ENCODE measurements at places on chromosomes 5 and 9.
A peak's percentile ranks its signal among the peaks of the same experiment; 100 is the strongest.

- no peak for DNase-seq
These were observed at the start of gene SUSD3 for GRCh38 chr9:93058355-93059010. SUSD3 (plus strand) TSS chr9:93058701; CDS start chr9:93058743, 42 bp downstream.

DNA sequence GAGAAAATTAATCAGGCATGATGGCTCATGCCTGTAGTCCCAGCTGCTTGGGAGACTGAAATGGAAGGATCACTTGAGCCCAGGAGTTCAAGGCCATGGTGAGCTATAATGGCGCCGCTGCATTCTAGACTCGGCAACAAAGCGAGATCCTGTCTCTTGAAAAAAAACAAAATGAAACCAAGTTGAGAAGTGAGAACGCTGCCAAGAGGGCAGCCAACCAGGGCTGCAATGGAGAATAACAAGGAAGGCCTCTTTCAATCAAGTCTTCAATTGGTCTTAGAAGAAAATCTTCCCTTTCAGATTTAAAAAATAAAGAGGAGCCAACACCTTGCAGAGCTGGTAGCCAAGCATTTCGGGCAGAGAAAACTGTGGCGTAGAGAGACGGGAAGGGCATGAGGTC is 14.7 kb downstream of the KIAA1958 start:
- no peak for DNase-seq

DNA sequence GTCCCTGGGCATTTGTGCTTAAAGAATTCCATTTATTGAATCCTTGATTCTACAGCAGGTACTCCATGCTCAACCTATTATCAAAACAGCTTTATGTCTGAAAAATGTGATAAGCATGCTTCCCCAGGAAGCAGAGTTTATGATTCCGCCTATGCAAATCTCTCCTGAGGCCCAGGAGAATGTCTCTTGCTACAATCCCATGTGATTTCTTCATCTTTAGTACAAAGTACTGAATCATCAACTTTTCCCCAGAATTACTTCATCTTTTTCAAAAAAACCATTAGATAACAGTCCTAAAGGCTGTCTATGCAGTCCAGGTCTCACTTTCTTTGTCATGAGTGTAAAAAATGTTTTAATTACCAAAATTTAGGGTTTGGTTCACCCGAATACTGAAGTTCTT is 130.2 kb upstream of the ADAMTSL1 start:
- DNase-seq, result peak; percentile 36

GRCh38 chr5:168528521-168529373 is at the start of gene FBLL1:
FBLL1 (plus strand) TSS chr5:168529305; CDS start chr5:168529505, 200 bp downstream.
- DNase-seq, result peak; percentile 44

DNA sequence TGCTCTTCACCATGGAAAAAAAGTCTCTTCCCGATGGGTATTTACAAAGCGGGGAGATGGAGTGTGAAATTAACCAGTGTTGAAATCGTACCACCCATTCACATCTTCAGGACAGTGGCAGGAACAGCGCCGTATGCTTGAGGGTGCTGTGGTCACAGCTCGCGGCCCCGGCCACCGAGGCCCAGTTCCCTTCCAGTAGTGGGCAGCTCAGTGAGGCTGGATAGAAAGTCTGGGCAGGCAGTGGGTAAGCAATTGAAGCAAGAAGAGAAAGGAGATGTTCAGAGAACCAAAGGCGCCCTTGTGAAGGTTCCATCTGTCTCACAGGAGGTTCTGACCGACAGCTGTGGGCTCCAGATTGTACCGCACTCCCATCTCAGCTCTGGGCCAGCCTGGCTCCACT is 59.1 kb downstream of the SECISBP2 start:
- DNase-seq, result no peak

- no peak for DNase-seq
These were observed 12.6 kb upstream of the TCF7 start for GRCh38 chr5:134101686-134102439.

GRCh38 chr5:145872486-145872885 is 328 bp downstream of the GRXCR2 start:
- DNase-seq, result no peak

GRCh38 chr5:132447196-132447595 is 43.4 kb downstream of the IRF1 start:
- DNase-seq, result no peak

GRCh38 chr5:175003531-175003930 is 279.1 kb downstream of the MSX2 start:
- DNase-seq, result no peak

DNA sequence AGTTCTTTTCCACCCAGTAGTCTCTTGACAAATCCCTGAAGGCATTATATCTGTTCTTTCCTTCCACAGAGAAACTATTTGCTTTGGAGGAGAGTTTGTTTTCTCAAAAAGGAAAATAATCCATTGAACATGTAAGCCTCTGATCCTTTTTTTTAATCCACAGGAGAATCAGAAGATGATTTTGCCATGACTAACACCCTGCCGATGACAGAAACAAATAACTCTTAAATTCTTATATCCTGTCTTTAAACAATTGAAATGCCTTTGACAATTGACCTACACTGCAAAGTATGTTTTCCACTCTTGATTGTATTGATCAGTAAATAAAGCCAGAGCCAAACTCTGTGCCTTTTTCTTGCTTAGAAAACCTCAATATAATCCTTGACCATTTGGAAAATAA is 666.4 kb upstream of the CTNND2 start:
- DNase-seq, result no peak

DNA sequence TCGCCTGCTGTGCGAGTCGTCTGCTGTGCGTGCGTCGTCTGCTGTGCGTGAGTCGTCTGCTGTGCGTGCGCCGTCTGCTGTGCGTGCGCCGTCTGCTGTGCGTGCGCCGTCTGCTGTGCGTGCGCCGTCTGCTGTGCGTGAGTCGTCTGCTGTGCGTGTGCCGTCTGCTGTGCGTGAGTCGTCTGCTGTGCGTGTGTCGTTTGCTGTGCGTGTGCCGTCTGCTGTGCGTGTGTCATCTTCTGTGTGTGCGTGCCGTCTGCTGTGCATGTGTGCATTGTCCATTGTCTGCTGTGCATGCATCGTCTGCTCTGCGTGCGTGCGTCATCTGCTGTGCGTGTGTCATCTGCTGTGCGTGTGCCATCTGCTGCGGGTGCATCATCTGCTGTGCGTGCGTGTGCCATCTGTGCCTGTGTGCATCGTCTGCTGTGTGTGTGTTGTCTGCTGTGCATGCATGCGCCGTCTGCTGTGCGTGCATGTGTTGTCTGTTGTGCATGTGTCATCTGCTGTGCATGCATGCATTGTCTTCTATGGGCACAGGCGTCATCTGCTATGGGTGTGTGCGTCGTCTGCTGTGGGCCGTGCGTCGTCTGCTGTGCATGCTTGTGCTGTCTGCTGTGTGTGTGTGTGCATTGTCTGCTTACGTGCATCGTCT is 68.6 kb upstream of the IRX4 start:
- no peak for DNase-seq

DNA sequence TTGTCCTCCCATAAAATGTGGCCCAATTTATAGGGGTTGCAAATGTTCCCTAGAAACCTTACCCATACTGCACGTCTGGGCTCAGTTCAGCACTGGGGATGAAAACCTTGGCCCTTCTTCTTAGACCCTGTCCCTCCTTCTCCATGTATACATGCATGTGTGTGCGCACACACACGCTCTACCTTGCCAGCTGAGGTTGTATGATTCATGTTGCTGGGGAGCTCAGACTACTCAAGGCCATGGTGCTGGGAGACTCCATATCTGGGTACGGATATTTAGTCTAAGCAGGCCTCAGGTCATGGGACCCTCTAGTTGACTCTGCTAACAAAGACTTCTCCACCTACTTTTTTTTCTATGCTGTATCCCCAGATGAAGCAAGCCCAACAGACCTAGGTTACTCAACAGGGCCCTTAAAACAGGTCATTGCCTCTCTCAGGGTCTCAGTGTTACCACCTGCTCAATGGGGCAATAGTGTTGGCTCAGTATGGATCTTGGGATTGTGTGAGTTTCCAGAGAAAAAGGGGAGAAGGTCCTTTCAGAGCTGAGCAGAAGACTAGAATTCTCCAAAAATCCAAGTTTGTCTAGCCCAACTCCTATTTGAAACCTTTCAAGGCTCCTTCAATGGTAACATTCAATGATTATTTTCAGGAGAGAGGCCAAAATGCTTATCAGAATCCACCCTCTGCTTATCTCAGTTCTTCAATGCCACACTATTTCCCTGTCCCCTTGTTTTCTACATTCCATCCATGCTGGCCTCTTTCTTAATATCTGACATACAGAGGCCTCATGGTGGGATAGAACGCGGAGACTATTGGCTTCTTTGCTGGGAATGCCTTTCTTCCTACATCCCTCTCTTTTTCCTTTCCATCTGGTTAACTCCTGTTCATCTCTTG is 123.6 kb upstream of the PITX1 start:
- no peak for DNase-seq

- no peak for DNase-seq
These were observed 106.3 kb upstream of the GPBP1 start for GRCh38 chr5:57067597-57067924.

GRCh38 chr5:109693535-109694400 is 4.0 kb downstream of the MAN2A1 start:
- DNase-seq, result peak; percentile 54

DNA sequence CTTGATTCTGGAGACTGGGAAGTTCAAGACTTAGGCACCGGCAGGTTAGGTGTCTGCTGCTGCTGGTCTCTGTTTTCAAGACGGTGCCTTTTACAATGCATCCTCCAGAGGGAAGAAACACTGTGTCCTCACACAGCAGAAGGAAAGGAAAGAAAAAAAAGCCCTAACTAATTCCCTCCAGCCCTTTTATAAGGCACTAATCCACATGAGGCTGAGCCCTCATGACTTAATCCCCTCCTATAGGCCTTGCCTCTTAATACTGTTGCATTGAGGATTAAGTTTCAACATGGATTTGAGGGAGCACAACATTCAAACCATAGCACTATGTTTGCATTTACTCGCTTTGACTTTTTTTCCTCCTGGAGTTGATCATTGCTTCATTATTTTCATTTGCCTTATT is 585.9 kb downstream of the TLR4 start:
- no peak for DNase-seq

DNA sequence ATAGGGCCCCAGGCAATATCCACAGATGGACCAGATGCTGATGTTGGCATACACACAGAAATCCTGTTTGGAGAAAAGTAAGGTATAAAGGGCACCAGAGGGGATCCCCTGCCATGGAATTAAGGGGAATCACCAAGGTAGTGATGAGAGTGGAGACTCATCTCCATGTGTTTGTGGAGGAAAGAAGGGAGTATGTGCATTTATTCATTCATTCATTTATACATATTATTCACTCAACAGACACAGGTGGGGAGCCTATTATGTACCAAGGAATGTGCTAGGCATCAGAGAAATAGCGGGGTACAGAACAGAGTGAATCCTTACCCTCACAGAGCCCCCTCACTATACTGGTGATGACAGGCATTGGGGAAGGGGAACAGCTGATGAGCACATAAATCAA is 116.8 kb upstream of the IL12B start:
- DNase-seq, result no peak

GRCh38 chr9:136821826-136822544 is 14.2 kb downstream of the RABL6 start:
- DNase-seq, result no peak

GRCh38 chr5:132232465-132232864 is 4.8 kb upstream of the P4HA2 start:
- no peak for DNase-seq

- DNase-seq, result peak; percentile 35
These were observed 288.7 kb downstream of the FBXL17 start for GRCh38 chr5:108093186-108093585.

DNA sequence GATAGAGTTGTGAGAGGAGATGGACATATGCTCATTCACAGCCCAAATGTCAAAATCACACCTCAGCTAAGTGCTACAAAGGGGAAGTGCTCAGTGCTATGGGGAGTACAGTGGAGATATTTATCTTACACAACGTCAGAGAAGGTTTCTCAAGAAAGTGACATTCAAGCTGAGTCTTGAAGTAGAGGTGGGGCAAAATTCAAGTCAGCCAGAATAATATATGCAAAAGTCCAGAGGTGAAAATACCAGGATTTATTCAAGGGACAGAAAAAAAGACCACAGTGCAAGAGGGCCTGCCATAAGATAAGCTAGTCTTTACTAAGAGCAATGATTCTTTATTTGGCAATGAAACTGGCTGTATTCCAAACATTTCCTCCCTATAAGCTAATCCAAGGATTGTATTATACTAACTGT is 327.8 kb upstream of the PIK3R1 start:
- no peak for DNase-seq

DNA sequence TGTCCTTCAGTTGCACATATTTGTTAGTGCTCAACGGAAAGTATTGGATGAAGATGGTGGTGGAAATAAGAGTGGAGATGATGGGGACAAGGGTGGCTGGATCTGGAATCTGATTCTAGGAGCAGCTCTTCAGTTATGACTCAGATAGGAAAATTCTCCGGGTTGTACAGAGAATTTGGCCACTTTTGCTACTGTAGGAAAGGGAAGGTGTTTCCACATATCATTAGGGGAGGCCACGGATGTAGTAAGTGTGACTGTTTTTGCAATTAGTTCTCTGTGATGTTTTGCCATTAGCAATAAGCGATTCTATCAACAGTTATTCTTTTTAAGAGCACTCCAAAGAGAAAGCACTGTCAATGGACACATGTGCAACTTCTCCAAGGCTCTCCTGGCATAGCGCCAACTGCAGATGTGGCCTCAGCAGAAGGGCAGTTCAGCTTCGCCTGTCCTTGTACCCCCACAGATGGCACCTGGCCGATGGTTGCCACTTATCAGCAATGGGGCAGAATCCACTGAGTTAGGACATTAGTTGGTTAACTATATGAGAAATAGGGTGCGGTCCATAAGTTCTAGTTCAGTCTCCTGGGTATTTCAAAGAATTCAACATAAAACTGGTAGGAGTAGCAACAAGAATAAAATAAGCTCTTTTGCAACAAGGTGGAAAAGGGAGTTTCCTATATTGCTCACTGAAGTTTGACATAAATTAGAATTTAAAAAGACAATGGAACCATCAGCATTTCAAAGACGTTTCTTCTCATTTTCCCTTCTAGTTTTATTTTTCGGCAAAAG is 96.3 kb downstream of the ARSB start:
- DNase-seq, result no peak

DNA sequence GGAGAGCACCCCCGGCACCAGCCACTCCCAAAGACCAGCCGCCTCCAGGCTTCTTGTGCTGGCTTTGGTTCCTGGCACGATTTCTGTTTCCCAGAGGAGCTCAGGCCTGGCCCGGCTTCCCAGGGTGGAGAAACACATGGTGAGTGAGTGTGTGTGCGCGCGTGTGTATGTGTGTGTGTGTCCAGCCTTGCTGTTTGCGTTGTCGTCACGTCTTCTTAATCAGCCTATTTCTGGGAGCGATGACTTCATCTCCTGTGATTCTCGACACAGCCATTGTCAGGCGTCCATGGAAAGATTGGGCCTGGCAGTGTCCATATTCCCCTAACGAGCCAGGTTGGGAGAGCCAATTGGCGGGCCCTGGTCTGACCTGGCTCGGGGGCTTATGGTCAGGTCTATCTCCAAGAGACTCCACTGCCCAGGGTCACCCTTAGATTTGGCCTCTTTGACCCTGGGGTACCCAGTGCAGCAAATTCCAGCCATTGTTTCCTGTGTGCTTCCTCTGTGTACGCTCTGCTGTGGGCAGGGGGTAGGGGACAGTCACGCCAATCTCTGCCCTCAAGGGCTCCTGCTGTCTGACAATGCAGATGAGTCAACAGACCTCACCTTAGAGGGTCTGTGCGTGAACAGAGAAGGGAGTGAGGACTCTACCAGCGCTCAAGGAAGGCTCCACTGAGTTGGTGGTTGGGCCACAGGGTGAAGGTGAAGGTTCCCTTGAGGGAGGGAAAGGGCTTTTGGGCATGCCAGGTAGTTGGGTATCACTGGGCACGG is 73.8 kb downstream of the DAB2IP start:
- peak; percentile 95 for DNase-seq
